ENCODE measurements at places on chromosomes 7 and 10.

DNA sequence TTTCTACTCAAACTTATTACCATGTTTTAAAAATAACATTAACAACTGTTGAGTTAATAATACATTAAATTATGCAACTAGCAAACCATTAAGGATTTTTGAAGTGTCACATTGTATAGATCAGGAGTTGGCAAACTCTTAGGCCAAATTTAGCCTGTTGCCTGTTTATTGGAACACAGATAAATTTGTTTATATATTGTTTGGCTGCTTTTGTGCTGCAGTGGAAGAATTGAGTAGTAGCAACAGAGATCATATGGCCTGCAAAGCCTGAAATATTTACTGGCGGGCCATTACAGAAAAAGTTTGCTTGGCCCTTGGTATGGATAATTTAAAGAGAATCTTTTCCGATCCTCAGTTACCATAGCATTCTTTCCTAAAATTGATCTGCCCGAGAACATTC is 50.7 kb upstream of the TMEM236 start:
- DNase-seq = no peak

DNA sequence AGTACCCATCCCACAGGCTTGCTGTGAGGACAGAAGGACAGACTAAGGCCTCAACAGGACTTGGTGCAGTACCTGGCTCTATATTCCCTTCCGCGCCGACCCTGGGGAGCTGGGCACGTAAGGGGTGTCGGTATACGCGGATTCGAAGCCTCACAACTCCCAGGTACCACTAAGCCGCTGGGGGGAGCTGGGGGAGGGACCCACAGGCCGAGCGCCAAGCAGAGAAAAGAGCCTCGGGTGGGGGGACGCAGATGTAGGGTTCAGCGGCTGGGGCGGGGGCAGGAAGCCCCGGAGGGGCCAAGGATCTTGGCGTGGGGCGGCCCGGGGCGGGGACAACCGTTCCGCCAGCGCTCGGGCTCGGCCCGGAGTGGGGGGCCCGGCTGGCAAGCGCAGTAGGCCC is 126.4 kb upstream of the ZNF746 start:
- DNase-seq = peak; percentile 0

- peak; percentile 61 for DNase-seq
Measured at GRCh38 chr10:23070913-23071218, 24.5 kb upstream of the MSRB2 start.

GRCh38 chr10:124069341-124070264 is 23.8 kb downstream of the CHST15 start:
- no peak for DNase-seq

DNA sequence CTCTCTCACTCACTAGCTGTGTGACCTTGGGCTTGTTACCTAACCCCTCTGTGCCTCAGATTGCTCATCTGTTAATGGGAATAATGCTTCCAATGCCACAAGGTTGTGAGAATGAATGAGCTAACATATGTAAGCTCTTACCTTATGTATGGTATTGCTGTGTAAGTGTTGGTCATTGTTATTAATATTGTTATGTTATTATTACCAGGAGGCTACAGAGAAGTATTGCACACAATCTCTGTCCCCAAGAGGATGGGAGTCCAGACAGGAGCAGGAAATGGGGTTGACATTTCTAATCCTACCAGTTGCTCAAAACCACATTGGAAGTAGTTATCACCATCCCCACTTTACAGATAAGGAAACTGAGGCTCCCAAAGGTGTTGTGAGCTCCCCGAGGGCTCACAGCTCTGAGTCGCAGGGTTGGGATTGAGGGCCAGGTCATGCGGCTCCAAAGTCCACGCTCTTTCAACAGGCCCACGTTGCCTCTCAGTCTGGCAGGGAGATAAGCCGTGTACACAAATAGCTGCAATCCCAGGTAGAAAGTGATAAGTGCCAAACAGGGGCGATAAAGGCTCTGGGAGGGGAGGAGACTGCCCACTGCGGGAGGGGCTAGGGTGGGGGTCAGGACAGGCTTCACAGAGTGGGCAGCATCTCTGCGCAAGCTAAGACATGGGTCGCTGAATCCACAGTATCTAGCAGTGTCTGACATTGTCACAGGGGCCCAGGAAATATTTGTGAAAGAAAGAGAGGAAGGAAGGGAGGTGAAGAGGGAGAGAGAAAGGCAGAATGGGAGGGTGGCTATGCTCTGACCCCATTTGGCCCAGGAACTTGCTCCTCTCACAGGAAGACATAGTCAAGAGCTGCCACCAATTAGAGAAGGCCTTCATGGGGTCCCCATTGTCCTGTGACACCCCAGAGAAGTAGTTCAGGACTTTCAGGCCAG is 9.6 kb upstream of the ZMIZ1 start:
- DNase-seq = no peak

DNA sequence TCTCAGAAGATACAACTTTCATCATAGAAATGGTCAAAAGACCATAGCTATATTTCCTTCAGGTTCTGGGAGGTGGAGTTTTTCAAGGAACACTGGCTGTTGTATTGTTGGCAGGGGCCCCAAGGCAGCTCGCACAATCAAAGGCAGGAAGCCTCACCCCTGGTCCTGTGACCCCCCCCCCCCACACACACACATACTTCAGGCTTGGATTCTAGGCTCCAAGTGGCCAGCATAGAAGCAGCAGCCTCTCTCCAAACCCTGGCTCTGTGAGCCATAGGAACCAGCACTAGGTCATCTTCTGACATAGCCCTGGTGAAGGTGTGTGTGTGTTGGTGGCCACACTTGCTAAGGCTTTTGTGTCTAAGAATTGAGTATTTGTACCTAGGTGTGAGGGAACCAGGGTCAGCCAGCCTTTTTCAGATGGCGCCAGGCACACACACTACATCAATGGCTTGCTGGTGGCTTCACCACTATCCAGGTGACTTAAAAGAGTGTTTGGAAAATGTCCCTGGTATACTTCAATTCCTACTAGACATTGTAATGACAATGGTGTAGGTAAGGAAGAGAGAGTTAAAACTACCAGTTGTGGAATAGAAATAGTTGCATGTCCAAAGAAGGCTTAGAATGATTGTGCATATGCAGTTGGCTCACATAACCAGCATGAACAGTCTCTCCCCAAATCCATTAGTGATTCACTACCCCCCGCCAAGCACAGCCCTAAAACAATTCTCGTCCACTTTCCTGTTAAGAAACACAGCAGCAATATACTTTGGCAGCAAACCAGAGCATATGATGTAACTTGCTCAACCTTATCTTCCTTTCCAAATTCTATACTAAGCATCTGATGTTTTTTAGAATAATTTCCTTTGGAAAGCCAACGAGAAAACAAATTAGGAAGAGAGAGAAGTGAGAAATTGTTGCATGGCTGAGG is 91.3 kb downstream of the AVL9 start:
- no peak for DNase-seq

DNA sequence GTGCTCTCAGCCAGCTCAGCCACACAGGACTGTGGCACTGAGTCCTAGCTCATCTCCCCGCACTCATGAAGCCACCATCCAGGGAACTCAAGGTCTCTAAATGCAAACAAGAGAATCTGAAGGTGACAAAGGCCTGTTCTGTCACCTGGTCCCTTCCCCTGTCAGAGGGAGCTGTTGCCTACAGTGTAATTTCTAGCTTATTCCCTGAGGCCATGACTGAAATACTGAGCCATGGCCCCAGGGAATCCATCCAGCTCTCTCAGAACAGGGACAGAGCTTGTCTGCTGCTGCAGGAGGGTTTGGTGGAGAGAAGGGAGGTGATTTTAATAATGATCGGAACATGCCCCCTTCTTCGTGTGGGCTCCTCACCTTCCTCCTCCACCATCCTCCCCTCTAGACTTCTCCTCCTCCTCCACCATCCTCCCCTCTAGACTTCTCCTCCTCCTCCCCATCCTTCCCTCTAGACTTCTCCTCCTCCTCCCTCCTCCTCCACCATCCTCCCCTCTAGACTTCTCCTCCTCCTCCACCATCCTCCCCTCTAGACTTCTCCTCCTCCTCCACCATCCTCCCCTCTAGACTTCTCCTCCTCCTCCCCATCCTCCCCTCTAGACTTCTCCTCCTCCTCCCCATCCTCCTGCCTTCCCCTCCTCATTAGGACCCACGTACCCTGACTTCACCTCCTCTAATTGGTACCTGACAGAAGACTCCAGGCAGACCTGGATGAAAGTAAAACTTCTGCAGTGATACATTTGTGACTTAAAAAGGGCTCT is 338.0 kb upstream of the MKI67 start:
- peak; percentile 4 for DNase-seq

DNA sequence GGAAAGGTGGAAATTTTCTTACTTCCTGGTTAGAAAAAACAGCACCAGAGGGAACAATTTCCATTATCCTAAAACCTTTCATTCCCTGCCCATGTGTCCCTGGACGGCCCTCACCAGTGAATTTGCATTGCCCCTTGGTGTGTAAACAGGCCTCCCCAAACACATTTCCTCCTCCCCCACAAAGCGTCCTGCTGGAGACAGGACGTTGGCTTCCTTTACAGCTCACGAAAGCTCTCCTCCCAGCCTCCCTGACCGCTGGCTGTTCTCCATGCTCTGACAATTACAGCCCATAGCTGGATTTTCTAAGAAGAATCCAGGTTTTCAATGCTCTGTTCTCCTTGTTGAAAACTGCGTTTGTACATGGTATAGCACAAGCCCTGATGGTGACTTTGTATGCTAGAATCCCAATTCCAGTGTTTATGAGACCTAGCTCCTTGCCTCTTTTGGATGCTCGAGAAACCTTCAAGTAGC is 724.2 kb upstream of the CELF2 start:
- DNase-seq = no peak

DNA sequence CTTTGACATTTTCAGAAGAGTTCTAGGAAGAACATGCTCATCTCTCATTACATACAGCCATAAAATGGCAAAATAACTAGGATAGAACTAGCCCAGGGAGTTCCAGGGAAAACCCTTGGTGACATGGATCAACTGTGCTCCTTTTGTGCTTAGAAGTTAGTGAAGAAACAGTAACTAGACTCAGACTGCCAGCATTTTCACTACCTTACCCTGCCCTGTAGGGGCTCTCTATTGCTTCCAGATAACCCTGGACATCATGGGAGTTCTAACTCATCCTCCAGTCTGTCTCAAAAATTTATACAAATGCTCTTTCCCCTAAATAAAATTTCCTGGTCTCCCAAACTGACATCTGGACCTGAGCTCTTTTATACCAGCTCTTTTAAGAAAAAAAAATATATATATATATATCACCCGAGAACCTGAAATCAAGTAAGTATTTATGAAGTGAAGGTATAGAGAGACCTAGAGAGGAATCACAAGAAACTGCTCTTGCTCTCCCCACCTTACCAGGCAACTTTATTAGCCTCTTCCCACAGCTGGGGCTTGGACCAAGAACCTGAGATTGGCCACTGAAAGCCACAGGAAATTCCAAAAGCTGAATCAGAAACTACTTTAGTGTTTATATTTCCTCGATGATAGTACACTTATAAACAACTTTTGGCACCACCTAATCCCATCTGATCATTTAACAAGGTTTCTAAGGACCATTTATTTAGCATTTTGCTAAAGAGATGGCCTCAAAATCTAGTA is 101.4 kb downstream of the RELN start:
- DNase-seq = no peak

DNA sequence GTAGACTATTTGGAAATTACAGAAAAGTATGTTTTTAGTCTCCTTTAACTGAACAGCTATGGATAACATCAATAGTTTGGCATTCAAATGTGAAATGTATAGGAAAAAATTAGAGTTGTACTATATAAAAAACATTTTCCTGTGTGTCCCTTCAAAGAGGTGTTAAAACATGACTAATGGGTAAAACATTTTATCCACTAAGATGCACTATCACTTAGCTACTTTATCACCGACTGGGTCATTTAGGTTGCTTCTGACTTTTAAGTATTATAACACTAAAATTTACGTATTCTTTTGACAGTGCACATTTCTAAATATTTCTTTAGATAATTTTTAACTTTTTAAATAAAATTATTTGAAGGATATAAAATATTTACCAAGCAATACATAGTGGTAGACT is 77.6 kb downstream of the UBE2H start:
- no peak for DNase-seq

DNA sequence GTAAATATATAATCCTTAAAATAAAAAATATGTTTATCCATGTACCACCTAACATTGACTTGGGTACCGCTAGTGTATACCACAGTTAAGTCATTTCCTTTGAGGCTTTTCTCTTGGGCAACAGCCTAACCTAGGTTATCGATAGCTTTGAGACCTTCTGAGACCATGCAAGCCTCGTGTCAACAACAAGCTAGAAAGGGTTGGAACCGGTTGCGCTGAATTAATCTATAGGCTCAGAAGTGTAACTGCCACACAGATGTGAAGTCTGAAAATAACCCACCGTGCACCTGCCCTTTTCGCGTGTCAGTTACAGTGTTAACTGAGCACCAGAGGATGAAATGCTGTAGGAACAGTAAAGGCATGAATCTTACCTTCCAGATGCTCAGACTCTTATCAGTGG is 59.8 kb downstream of the ARID5B start:
- DNase-seq = no peak

DNA sequence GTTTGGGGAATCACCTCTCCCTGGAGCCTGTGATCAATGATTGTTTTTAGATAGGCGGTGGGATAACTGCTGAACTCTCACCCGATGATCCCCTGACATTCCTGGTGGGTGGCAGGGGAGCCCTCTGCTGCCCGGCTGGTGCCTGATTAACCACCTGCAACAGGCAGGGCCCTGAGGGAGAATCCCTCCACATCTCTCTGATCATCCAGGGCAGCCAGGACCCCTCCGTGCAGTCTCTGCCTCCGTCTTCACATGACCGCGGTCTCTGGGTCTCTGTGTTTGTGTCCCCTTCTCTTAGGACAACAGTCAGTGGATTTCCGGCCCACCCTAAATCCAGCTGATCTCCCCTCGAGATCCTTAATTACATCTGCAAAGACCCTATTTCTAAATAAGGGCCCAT is 17.4 kb downstream of the CALML5 start:
- no peak for DNase-seq

DNA sequence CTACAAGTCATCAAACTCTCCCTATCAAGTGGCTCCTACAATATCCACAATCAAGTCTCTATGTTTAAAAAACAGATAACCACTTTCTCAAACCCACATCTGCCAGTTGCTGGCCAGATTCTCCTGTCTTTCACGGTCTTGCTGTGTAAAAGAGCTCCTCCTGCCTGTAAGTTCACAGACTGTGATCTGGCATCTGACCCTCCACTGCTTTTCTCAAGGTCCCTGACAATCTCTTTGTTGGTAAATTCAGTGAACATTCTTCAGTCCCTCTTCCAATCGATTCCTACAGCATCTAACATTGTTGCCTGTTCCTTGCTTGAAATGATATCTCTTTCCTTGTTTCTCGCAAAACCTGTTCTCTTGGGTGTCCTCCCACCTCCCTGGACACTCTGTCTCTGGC is 18.5 kb upstream of the LMOD2 start:
- DNase-seq = no peak

GRCh38 chr7:94001396-94001795 is 2.8 kb downstream of the BET1 start:
- no peak for DNase-seq

- no peak for DNase-seq
Measured at GRCh38 chr10:125217990-125218675, 57.8 kb upstream of the CTBP2 start.

DNA sequence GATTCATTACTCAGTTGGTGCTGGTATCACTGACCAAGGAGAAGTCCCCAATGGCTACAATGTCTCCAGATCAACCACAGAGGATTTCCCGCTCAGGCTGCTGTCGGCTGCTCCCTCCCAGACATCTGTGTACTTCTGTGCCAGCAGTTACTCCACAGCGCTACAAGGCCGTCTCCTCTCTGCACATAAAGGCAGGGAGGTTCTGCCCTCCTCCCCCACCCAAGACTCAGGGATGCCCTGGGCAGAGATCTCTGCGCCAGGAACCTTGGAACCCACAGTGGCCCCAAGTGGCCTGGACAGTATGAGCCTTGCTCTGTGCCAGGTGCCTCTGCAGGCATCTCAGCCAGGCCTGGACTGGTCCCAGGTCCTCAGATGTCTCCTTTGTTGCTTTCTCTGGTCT is 193.4 kb upstream of the PRSS58 start:
- no peak for DNase-seq

- no peak for DNase-seq
Measured at GRCh38 chr10:12796401-12797160, 204.9 kb downstream of the CCDC3 start.
